ENCODE measurements at places on chromosomes 5 and 9. TPM values are rescaled to one million over a fixed set of nuclear protein-coding genes. Genes with fewer than 3 reads are reported as not detected.

DNA sequence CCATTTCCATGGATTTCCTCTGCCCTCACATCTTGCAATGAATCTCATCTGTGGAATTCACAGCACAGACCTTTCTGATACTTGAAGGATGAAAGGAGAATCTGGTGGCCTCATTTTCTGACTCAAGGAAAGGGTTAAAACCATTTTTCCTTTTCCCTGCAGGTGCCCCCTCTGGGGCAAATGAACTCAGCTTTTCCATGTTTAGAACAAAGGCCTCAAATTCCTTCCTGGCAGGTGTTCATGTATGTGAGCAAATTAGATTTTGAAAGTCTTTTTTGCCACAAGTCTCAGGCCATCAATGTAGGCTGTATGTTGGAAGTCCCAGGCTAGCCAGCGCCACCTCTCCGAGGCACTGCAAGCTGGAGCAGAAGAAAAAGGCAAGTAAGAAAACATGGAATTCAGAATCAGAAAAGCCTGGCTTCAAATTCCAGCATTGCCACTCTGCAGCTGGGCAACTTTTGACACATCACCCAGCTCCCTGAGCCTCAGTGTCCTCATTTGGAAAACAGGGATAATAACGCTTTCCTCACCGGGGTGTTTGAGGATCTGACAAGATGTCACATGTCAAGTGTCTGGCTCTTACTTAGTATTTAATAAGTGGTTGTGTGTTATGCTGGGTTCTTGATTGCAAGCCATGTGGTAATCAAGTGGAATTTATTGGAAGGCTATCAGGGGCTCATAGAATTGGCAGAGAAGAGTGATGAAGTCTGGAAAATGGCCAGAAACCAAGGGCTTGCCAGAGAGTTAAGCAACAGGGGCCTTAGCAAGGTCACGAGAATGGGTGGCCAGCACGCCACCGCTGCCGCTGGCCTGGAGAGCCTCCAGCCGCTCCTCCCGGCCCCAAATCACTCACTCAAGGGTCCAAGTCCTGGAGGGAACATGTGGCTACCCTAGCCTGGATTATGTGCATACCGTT, 48.4 kb upstream of the SMIM23 start:
- no peaks in the 10 kb centered on the region for H3K27me3 ChIP-seq
- no peaks in the 10 kb centered on the region for H3K4me1 ChIP-seq
- peak overlapping the region; percentile 60 for H3K27ac ChIP-seq
- DNase-seq = peak; percentile 51
- no peaks in the 10 kb centered on the region for H3K36me3 ChIP-seq

GRCh38 chr5:172283862-172284610, 472 bp upstream of the UBTD2 start:
- peak overlapping the region; percentile 70 for H3K4me3 ChIP-seq
- H3K27ac ChIP-seq = peak overlapping the region; percentile 96
- no peaks in the 10 kb centered on the region for H3K27me3 ChIP-seq
- H3K36me3 ChIP-seq = no peaks in the 10 kb centered on the region

DNA sequence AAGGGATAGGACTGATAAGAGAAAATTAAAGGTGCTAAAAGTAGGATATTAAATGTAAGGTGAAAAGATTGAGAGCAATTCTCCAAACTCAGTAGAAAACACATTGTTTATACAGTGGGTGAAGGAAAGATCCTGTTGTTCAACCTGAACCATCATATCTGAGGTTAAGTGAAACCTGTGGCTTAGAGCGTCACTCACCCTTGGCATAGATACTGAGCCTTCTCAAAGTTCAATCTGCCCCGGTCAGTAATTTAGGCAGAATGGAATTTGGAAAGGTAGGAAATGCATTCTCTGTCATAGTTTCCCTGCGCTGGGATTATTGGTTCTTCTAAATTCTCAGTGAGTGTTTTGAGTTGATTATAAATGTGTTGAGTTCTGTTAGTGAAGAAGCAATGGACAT, 456.2 kb upstream of the NMUR2 start:
- H3K27me3 ChIP-seq = no peaks in the 10 kb centered on the region
- H3K36me3 ChIP-seq = no peaks in the 10 kb centered on the region
- no peak overlapping the region for H3K27ac ChIP-seq
- H3K4me3 ChIP-seq = no peak overlapping the region

GRCh38 chr5:52727576-52727975, 60.1 kb upstream of the ITGA1 start:
- no peaks in the 10 kb centered on the region for H3K27me3 ChIP-seq
- peaks cover 5% of the 10 kb centered on the region for H3K4me1 ChIP-seq

The CBY3 gene
- total RNA-seq = not detected

All from uterus (tissue), 4 donors.